ENCODE measurements at places on chromosomes 11 and 22.

DNA sequence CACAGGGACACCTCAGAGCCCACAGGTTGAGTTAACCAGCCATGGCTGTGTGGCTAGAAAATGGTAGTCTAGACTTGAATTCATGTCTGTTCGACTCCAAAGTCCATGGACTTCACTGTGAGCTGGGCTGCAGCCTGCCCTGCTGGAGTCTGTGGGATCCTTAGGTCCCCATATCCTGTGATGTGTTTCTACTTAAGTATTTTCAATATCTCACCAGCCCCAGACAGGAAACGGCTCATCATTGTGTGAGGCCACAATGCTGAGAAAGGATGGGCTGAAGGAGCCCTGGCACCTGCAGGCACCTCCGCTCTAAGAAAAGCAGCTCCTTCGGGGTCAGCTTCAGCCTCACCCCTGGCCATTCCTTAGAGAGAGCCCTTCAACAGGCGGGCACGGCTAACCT, 93.1 kb downstream of the NAT10 start:
- no peak for DNase-seq

DNA sequence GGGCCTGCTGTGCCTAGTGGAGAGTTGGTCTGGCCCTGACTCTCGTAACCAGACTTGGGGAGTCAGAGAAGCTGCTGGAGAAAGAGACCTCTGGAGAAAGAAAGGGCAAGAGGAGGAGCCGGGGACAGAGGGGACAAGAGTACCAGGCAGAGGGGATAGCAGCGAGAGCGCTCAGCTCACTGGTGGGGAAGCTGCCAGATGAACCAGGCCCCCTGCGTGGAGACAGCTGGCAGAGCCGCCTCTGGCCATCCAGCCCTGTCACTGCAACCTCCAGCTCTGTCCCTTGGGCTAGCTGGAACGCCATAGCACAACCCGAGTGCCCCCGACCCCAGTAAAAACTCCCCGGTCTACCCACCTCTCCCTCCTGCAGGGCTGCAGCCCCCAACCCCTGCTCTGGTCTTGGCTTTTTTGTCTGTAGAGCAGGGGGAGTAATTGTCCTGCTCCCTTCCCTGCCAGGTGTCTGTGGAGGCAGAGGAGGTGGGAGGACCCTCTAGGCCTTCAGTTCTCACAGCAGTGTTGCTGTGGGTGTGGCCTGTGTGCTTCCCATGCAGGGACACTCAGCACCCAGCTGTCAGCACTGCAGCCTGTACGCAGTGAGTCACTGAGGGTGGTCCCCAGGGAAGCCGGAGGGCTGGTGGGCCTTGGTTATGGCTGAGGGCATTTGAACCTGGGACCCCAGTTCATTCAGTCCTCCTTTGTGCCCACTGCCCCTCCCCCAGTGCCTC, 4.8 kb upstream of the SUN2 start:
- no peak for DNase-seq

DNA sequence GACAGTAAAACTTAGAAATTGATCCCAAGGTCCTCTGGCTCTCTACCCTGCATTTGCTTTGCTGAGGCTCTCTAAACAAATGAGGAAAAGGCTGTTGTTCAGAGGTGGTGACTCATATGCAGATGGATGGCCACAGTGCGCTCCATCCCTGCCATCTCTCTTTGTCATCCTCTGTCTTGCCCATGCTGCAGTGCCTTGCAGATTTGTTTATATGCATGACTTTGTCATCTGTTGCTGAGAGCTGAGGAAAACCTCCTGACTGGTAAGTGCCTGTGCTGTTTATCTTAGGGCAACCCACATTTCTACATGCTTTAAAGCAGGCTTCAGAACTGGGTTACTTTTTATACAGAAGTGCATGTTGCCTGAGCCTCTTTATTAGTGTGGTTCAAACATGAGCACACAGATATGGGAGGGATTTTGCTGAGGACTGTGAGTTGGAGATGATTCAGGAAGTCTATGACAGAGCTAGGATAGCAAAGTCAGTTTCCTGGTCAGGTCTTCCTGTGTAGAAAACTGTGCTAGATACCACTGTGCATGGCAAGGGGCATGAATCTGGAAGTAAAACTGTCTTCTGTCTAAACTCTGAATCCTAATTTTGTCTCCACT, 57.4 kb downstream of the JAM3 start:
- peak; percentile 51 for DNase-seq

DNA sequence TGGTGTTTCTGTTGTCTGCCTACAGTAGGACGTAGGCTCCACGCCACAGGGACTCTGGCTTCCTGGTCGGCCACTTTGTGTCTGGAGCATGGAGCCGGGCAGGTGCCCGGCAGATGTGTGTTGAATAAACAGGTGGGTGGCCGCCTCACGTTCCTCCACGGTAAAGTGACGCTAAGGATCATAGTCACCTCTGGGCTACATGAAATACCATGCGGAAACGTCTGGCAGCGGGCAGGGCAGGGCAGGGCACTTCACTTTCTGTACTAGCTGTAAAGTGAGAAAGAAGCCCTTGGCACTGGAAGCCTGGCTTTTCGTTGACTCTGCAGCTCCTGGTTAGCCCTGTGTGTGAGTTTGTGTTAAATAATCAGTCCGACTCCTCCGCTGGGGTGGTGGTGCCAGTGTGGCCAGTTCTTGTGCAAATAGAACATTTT, 52.4 kb downstream of the MCM5 start:
- DNase-seq: no peak

DNA sequence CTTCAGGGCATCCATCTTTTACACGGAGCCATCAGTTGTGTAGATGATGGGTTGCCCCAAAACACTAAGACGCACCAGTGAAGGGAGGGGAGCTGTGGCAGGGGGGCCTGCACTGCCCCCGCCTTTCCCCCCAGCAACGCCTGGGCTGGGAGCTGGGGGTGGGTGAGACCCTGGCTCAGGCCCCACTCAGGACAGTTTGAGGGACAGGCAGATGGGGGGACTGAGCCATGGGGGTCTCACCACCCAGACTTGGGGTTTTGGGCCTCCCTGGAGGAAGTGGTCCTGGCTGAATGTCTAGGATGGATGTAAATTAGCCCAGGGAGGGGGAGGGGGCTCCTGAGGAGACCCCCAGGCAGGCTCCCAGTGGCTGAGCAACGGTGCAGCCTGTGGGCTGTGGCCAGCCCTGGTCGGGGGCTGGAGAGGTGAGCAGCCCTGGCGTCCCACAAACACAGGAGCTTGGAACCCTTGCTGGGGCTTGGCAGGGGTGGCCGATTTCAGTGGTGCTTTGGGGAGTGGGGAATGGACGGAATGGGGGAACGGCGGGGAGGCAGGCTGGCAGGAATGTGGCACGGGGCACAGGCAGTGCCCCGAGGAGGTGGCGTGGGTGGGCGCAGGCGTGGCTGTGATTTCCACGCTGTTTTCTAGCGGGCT, 6.1 kb downstream of the PARVB start:
- DNase-seq: no peak

GRCh38 chr11:79165908-79166307, 274.9 kb downstream of the TENM4 start:
- peak; percentile 32 for DNase-seq

DNA sequence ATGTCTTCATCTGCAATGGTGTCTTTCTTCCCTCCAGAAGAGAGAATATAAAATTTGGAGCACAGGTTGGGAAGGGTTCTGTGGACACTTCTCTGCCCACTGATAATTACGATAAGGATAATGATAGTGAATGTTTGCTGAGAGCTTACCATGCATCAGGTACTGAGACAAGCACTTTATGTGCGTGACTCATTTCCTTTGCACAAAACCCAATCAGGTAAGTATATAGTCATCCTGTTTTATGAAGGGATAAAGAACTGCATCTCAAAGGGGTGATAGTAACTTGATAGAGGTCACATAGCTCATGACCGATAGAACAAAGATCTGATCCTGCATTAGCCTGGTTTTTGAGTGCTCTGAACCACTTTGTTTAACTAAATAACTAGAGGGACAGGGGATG, 9.4 kb downstream of the DRD2 start:
- no peak for DNase-seq

DNA sequence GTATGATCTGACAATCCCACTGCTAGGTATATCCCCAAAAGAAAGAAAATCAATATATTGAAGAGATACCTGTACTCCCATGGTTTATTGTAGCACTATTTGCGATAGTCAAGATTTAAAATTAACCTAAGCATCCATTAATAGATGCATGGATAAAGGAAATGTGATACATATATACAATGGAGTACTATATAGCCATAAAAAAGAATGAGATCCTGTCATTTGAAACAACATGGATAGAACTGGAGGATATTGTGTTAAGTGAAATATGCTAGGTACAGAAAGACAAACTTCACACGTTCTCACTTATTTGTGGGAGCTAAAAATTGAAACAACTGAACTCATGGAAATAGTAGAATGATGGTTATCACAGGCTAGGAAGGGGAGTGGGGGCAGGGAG, 14.6 kb upstream of the HIPK3 start:
- no peak for DNase-seq

- DNase-seq: no peak
Measured at GRCh38 chr22:44431256-44431655, 66.8 kb downstream of the RTL6 start.

DNA sequence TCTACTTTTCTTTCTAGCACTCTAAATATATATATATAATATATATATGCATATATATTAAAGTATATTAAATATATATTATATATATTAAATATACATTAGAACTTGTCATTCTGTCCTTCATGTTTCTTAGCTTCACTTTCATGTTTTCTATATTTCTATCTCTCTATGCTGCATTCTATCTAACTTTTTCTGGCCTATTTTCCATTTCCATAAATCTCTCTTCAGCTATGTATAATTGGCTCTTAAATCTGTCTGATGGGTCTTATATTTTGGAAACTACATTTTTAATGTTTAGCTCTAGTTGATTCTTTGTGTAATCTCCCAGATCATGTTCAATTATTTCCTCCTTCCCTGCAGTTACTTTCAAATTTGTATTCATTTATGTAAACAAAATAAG, 72.2 kb downstream of the MTNR1B start:
- DNase-seq: no peak

GRCh38 chr11:120194166-120194565, 16.7 kb upstream of the OAF start:
- DNase-seq: no peak

GRCh38 chr11:12581923-12582322, 92.3 kb upstream of the TEAD1 start:
- peak; percentile 63 for DNase-seq

DNA sequence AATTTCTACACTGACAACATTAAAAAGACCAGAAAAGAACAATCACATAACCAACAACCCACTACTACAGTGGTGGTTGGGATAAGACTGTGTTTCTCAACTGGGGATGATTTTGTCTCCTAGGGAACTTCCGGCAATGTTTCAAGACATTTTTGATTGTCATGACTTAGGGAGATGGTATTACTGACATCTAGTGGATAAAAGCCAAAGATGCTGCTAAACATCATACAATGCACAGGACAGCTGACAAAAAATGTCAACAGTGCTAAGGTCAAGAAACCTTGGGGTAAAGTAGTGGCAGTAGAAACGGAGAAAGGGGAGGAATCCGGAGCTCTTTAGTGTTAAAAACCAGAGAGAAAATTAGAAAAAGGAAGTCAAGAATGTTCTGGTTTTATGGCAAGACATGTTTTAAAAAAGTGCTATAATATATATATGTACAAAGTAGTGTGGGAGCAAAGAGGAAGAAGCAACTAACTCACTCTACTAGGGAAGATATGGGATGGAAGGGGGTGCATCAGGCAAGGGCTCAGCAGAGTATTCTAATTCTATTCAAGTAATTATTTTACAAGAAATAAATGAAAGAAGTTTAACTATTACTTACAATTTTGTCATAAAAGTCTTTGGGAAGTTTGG, 37.2 kb downstream of the CKAP5 start:
- peak; percentile 42 for DNase-seq

DNA sequence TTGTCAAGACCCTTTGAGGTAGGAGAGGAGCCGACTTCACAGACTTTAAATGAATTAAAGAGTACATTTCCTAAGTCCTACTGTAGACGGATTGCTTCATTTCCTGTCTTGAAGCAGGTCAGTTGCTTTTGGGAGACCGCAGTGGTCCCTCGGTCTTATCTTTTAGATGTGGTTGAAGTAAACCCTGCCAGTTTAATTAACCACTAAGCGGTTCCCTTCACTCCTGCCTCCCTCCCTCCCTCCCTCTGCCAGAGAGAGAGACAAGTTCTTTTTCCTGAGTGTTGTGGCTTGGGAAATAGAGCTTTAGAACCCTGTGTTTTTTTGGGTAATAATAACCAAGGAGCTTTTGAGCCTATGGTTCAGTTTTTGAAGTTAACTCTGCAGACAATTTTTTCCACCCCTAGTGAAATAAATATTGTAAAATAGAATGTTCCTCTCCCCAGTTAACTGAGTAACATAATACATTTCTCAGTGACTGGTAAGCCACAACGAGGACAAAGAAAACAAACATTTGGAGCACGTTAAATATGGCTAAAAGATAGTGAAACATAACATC, 147.5 kb downstream of the LDLRAD3 start:
- DNase-seq: no peak

Measured in foreskin keratinocyte (primary cell).